Spleen (tissue), 13 donors: ENCODE measurements at places on chromosomes 12 and 14. TPM values are rescaled to one million over a fixed set of nuclear protein-coding genes. Genes with fewer than 3 reads are reported as not detected.

Gene KRT79
- not detected for total RNA-seq

Gene SLC6A12
- 2.7 TPM for total RNA-seq

Gene PTCSC3
- total RNA-seq: not detected

Gene VRTN
- not detected for total RNA-seq

Gene SLC10A1
- total RNA-seq: not detected

Gene SCN8A
- total RNA-seq: 3.1 TPM

GRCh38 chr12:78981-79380, 12.4 kb downstream of the IQSEC3 start:
- DNase-seq: no peak

- DNase-seq: no peak
These were observed 174.2 kb downstream of the PHETA1 start for GRCh38 chr12:111194703-111195051.

DNA sequence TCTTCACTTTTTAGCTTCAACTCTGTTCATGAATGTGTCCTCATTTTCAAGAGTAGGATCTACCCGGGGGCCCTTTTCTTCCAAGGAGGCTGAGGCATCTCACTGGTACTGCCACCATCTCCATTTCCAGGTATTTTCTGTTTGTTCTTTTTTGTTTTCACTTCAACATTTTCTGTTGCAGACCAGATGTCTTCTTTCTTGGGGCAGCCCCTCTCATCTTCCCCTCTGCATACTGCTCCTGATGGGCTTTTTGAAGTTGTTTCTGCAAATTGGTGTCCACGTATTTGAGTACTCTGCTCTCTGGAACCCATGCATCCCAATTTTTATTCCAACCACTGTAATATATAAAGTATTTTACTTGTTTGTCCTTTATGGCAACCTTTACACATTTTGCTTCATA, 66.5 kb downstream of the LRP6 start:
- DNase-seq: no peak
